ENCODE measurements at places on chromosomes 6 and 20.

DNA sequence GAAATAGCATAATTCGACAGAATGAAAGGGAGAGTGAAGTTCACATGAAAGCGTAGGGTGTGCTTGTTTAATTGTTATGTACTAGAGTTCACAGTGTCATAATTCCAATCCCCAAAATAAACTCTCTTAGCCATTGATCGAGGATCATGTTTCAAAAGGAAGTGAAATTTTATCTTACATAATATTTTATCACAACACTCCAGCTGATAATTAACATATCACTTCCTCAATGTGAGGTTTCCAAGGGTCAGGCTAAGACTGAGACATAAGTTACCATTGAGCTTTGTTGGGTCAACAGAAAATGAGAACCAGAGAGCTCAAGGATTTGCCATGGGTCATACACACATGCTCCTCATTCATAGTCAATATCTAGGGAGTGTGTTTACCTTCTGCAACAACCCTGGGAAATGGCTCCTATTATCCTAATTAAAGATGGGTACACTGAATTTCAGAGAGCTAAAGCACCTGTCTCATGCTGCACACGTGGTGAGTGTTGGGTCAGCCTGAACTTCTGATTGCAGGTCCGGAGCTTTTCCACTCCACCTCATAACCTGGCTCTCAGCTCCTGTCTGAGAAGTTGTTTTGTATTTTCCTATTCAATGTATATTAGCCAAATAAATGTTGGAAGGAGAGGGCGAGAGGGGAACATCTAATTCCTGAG lies 3.0 kb downstream of the GSTA2 start:
- no peak for DNase-seq

GRCh38 chr6:14434916-14435690 lies 317.5 kb downstream of the CD83 start:
- peak; percentile 16 for DNase-seq

GRCh38 chr6:21596949-21597682 lies 3.6 kb downstream of the SOX4 start:
- DNase-seq = peak; percentile 82

- DNase-seq = peak; percentile 83
Measured at GRCh38 chr6:13733178-13733887, 21.7 kb upstream of the RANBP9 start.

DNA sequence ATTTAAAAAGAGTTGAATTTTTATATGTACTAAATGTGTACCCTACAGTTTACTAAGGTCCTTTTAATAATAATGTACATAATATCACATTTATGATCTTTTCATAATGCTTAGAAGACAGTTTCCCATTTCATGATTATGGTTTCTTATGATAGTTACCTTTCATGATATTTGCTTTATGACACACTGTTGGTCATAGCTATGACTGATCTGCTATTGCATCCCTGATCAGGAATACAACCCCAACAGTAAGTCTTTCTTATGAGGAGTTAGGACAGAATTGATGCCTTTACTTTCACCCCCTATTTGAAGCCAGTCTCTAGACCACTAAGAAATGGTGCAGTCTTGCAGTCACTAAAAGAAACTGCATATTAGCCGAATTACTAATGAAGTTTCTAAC lies 31.0 kb downstream of the LCA5 start:
- DNase-seq = no peak

DNA sequence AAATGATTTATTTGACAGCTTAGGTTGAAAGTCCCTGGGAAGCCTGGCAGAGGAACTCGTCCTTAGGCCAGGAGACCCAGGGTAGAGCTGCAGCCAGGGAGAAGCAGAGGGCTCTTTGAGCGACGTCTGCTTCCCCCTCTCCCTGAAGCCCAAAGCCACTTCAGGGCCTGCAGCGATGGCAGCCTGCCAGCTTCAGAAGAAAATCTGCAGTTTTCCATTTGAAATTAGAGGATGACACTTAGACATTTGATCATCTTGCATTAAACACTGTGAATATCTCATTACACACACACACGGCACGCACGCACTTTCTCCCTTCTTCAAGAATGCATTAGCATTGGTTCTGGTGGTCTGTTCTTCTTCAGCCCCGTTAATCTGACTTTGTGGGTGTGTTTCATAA lies 96.5 kb downstream of the PLEKHG1 start:
- no peak for DNase-seq

DNA sequence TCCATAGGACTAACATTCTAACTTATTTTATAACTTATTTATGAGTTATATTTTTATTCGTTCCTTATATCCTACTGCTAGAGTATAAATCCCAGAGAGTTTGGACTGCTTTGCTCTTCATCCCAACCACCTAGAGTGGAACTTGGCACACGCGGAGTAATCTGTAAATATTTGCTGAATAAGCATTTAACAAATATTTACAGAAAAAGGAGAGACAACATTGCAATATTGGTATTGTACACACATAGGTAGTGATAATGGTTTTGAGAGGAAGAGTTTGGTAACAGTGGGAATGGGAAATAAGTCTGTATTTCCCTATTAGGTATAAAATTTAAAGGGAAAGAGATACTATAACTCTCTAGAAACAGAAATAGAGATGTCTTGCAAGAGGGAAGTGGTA lies 634.8 kb upstream of the CITED2 start:
- DNase-seq = no peak

GRCh38 chr20:41165001-41165882 lies 27.9 kb downstream of the PLCG1 start:
- DNase-seq = no peak

GRCh38 chr20:31979713-31980426 lies 11.9 kb downstream of the XKR7 start:
- DNase-seq = peak; percentile 15

- no peak for DNase-seq
Measured at GRCh38 chr6:23145781-23146180, 576.4 kb downstream of the HDGFL1 start.

GRCh38 chr6:15441215-15441868 lies 195.5 kb downstream of the JARID2 start:
- peak; percentile 60 for DNase-seq

DNA sequence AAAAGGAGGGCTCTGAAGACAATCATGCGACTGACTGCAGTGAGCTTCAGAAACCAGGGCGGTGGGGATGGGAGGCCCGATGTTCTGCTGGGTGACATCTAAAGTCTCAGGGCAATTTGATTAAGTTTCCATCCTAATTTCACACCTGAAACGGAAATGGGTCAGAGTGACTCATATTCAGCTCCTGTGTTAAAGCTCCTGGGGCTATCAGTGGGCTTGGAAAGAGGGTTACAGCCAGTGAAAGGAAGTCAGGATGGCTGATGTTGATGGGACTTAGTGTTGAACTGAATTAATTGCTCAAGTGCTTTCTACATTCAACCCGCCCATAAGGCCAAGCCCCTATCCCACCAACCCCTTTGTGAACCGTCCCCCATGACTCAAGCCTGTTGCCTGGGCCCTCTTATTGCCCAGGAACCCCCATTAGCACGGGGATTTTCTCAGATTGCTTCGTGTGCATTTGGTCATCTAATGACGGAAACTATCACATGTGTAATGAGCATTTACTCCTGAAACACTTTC lies 47.1 kb upstream of the TBC1D7 start:
- DNase-seq = no peak

GRCh38 chr6:157236040-157236725 lies 87.1 kb downstream of the TMEM242 start:
- no peak for DNase-seq

DNA sequence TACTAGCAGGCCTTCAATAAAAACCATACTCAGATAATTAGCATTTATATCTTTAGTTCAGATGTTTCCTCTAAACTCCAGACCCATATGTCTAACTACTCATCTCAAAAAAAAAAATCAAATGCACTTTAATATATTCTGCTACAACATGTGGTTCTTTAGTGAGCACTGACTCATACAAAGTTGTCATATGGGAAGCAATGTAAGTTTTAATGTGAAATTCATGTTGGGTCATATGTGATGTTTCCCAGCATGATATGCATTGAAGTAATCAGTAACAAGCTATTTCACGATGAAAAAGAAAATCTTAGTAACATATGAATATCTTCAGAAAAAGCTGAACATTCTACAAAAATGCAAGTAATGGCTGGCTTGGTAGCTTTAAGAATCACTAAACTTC lies 859.7 kb upstream of the ADGRB3 start:
- no peak for DNase-seq

DNA sequence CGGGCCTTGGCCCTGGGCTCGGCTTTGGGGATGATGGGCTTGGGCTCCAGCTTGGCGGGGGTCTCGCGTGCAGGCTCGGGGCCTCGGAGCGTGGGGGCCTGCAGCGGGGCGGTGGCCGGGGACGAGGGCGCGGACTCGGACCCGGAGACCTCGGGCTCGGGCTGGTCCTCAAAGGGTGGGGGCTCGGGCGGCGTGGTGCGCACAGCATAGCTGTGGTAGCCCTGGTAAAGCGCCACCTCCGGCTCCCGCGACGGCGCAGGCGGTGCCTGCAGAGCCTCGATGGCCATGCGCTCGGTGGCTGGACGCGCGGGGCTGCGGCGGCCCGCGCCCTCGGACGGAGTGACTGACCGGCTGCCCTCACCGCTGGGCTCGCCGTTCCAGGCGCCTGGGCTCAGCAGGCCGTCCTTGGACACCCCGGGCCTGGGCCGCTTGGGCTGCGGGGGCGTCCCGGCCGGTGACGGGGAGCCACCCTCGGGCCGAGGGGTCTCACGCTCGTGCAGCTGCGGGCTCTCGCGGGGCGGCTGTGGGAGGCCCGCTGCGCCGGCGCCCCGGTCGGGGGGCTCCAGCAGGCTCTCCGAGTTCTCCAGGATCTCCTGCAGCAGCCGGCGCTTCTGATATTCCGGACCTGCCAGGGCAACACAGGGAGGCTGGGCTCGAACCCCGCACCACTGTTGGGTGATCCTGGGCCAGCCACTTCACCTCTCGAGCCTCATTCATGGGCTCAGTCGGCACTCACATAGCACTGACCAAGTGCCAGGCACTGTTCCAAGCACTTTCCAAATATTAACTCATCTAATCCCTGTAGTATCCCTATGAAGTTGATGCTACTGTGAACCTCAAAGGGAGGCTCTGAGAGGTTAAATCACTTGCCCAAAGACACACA lies 71.0 kb downstream of the JPH2 start:
- no peak for DNase-seq

DNA sequence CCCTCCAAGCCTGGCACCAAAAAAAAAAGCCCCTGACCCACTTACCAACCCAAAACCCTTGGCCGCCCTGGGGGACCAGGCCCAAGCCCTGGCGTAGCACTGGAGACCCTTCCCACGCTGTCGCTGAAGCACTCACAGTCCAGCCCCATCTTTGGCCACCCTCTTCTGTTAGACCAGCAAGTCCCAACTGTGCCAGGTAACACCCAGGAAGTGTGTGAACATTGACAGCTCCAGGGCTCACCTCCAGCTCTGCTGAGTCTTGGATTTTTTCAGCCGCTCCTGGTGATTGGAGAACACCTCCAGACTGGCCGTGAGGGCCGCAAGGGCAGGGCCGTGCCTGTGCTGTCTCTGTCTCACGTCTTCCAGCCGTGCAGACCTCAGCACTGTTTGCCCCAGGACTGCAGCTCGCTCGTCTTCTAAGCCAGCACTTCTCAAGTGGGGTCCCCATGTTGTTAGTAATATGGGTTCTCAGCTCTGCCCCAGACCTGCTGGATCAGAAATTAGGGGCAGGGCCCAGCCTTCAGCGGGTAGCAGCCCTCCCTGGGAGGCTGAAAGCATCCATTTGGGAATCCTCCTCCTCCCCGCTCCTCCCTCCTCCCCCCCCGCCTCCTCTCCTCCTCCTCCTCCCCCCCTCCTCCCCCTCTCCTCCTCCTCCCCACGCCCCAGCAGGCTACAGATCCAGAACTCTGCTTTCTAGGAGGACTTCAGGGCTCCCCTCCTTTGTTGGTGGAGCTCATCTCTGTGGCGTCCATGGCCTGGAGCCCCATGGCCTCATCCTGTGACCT lies 18.1 kb downstream of the NPEPL1 start:
- DNase-seq = no peak

GRCh38 chr6:31907158-31907813 lies 5.4 kb upstream of the ZBTB12 start:
- peak; percentile 92 for DNase-seq

- no peak for DNase-seq
Measured at GRCh38 chr20:34644345-34644744, 32.5 kb downstream of the PIGU start.

- DNase-seq = no peak
Measured at GRCh38 chr6:157267109-157267611, 56.2 kb downstream of the TMEM242 start.

GRCh38 chr6:137910424-137910834 lies 43.4 kb downstream of the TNFAIP3 start:
- DNase-seq = peak; percentile 57

DNA sequence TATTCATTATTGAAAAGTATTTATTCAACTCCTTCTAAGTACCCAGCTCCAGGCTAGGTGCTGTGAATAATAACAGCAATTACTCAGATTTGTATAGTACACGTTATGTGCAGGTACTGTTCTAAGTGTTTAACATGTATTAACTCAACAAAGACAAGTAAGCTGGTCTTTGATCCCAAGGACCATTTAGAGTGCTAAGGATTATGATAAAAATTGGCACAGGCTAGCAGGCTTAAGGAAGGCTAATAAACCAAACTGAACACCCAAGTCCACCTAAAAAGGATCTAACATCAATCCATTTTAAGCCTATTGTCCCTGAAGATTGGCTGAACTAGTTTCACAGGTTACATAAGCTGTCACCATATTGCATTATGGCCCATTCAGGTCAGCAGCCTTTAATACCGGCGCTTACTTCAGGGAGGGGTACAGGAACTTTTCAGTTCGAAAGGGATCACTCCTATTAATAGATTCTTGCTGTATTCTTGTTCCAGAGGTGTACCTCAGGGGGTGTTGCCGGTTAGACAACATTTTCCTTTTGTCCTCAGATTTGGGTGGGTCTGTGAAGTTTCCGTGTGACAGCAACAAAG lies 99.0 kb upstream of the GMDS start:
- no peak for DNase-seq

GRCh38 chr6:163527291-163527690 lies 112.8 kb downstream of the QKI start:
- DNase-seq = no peak

DNA sequence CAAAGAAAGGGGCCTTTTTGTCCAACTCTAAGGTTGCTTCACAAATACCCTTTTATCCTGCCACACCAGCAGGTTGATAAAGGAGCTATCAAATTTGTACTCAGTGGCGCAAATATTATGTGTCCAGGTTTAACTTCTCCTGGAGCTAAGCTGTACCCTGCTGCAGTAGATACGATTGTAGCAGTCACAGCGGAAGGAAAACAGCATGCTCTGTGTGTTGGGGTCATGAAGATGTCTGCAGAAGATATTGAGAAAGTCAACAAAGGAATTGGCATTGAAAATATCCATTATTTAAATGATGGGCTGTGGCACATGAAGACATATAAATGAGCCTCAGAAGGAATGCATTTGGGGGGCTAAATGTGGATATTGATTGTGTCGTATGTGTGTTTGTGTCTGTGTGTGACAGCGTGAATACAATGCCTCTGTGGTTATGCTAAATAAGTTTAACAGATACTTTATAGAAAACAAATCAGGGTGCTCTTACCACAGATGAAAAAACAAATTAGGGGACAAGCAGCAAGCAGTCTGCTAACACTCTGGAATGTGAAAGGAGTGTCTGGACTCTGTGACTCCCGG lies 33.6 kb downstream of the HM13 start:
- no peak for DNase-seq

- no peak for DNase-seq
Measured at GRCh38 chr6:39225946-39226437, 3.3 kb downstream of the KCNK5 start.

All from renal cortical epithelial cell (primary cell).